AML-193 (cell line): ENCODE measurements at places on chromosomes 6 and 20.

DNA sequence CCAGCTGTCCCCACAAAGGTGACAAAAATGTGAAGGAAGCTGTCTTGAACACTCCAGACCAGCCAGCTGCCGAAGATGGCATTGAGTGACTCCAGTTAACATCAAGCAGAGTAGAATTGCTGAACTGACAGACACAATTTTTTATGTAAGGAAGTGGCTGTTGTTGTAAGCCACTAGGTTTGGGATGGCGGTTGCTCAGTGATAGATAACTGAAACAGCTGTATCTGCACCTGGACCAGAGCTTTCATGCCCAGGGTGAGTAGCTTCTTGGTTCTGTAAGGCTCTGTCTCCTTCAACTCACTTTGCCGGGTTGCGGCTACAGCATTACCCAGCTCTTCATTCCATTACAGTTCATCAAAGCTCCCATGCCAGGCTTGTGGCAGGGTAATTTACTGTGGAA is 49.7 kb upstream of the DDR1 start:
- no peak for DNase-seq

DNA sequence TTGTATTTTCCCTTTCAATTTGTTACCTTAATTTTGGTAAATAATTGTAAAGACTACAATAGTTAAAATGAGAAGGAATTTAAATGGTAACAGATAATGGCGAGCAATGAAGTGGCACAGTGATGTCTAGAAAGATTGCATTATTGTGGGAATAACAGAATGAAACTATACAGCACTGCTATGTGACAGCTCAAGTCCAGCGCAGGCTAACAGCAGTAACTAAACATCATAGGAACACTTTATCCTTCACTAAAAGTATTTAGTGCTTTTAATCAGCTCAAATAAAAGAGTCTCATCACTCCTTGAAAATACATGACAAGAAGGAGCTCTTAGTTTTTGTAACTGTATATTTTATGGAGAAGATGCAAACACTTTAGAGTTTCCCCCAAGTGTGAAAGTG is 190.8 kb downstream of the TENT5A start:
- no peak for DNase-seq

- DNase-seq, result no peak
Measured at GRCh38 chr6:22965889-22966288, 396.5 kb downstream of the HDGFL1 start.

GRCh38 chr20:36808317-36809257 is 35.0 kb upstream of the DSN1 start:
- DNase-seq, result peak; percentile 21

DNA sequence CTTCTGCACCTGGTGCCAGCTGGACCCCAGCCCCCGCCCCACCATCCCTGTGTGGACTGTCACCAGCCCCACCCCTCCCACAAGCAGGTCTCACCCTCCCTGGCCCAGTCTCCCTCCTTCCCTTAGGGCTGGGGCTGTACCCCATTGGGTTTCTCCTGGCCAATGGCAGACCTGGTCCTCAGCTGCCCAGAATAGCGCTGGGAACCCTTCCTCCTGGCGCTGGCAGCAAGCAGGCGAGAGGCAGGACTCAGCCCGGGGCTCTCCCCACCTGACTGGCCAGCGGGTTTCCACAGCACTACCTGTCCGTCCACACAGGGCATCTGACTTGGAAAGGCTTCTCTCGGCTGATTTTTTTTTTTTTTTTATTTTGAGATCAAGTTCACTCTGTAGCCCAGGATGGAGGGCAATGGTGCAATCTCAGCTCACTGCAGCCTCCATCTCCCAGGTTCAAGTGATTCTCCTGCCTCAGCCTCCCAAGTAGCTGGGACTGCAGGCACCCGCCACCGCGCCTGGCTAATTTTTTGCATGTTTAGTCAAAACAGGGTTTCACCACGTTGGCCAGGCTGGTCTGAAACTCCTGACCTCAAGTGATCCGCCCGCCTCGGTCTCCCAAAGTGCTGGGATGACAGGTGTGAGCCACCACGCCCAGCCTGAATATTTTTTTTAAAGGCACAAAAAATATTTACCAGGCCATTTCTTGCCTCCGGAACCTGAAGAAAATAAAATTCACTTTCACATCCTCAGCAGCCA is 21.6 kb upstream of the CHRNA4 start:
- no peak for DNase-seq

GRCh38 chr20:53138454-53139262 is 166.5 kb downstream of the TSHZ2 start:
- no peak for DNase-seq

DNA sequence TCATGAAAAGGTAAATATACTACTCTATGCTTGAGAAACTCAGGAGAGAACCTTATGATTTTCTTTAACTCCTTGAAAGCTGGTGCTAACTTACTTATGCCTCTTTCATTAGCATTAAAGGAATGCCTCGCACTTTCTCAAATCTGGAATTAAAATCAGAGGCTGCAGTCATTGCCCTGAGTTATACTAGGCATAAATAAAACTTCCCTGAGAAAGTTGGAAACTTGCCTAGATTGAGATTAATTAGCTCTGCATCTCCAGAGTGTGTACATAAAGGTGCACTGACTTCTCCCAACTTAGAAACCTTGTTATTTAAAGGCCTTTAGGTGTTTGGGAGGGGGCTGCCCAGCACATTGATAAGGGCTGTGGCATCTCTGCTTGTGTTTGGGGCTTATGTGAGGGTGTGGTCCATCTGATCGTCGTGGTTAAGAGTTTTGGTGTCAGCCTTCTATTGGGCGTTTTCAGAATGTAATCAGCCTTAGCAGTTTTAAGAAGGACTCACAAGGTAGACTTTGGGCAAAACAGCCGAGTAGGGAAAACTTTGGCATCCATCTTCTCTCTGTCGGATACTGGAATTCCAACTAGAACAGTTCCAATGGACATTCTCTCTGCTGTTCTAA is 32.1 kb upstream of the CCN6 start:
- DNase-seq, result no peak

DNA sequence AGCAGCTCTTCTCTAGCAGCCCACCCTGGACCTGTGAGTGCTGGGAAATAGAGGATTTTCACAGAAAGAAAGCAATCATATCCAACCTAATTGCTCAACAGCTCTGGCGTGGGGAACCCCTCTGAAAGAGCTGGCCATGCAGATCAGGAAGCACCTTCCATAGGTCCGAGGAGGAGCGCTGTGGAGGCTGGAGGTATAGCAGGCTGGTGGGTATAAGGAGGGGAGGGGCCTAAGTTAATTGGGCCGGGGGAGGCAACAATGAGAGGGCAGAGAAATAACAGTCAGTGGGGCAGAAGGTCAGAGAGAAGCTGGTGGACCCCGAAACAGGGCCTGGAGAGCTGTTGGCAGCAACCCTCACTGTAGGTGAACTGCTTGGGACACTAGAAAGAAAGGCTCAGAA is 40.8 kb downstream of the SNRNP48 start:
- no peak for DNase-seq

- DNase-seq, result no peak
Measured at GRCh38 chr6:116859264-116859663, 17.8 kb upstream of the RFX6 start.

GRCh38 chr6:119350952-119351372 is 1.4 kb upstream of the MAN1A1 start:
- peak; percentile 61 for DNase-seq
